ENCODE measurements at places on chromosomes 4 and X.

GRCh38 chr4:63459329-63459728, 949.9 kb downstream of the TECRL start:
- no peak for DNase-seq

GRCh38 chr4:174279433-174280155, 3.9 kb downstream of the FBXO8 start:
- DNase-seq, result no peak

DNA sequence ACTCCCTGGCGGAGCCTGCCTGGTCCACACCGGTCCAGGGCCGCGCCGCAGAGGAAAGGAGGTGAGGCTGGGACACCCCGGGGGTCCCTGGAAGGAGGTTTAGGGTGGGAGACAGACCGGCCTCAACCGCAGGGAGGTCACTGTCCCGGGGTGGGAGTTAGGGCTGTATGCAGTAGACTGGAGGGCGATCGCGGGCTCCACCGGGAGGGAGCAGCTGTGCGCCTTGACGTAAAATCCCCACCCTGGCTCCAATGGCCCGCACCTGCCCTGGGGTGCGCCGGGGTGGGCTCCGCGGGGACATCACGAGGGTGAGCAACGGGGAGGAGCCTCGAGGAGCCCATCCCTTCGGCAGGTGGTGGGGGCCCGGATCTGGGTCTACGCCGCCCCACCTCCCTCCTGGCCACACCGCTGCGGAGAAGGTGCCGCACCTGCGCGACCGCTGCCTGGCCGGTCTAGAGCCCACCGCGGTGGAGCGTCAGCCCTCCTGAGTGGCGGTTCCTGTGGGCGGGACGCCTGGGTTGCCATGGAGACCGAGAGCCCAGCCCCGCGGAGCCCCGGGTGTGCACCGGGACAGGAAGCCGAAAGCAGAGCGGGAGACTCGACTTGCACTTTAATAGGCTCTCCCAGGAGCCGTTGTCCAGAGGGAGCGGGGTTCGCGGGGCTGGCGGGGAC, 105.1 kb downstream of the ADRA2C start:
- DNase-seq, result no peak

GRCh38 chrX:124796989-124797388, 450.6 kb downstream of the SH2D1A start:
- DNase-seq, result no peak

GRCh38 chr4:113026556-113026955, 22.9 kb upstream of the ANK2 start:
- DNase-seq, result no peak

GRCh38 chr4:184514121-184514988, 40.0 kb upstream of the IRF2 start:
- no peak for DNase-seq

DNA sequence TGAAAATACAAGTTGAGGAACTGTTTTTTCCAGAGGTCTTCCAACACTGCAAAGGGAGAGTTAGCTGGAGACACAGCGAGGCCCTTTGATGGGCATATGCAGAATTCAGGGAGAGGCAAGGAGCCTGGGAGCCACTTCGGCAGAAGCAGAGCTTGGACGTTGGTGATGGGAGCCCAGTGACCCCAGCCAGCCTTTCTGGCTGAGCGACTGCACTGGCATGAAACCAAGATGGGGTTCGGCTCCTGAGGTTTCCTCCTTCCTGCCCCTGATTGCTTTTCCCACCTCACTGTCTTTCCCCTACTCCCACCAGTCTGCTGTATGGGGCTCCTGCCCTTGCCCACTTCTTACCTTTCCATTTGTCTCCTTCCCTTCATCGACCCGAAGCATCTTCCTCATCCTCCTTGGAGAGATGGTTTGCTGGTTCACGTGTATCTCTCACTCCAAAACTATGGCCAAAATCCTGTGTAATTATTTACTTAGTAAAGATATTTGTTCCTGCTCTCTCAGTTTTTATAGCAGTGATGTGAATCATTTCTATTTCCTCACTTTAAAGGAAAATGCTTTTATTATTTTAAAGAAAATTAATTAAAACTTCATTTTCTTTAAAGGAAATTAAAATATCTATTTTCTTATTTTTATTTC, 100.5 kb downstream of the NFKB1 start:
- DNase-seq, result no peak

DNA sequence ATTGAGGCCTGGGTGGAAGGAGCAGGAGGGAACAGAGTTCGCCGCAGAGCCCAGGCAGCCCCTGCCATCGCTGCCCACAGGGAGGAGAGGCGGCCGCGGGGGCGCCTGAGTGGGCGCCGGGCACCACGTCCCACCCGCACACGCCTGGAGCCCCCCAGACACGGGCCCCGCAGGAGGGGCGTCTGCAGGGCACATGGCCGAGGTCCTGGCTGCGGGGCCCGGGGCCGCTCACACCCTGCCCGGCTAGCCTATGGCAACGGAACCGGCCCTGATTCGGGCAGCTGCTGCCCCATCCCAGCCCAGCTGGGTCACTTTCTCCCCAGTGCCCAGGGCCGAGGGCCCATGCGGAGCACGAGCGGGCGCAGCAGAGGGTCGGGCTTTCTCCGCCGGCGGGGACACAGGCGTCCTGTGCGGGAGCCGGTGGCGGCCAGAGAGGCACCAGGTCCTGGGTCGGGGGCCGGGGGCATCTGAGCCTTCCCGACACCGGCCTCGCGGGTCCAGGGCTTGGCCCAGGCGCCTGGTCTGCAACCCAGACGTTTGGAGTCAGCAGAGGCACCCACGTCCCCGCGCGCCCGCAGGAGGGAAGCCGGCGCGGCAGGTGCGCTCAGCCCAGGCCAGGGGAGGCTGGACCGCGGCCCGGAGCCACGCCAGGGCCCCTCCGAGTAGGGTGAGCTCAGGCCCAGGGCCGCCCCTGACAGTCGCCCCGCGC, 91.2 kb downstream of the FAM53A start:
- no peak for DNase-seq

- DNase-seq, result no peak
Measured at GRCh38 chrX:17564689-17565409, 172.4 kb upstream of the SCML1 start.

DNA sequence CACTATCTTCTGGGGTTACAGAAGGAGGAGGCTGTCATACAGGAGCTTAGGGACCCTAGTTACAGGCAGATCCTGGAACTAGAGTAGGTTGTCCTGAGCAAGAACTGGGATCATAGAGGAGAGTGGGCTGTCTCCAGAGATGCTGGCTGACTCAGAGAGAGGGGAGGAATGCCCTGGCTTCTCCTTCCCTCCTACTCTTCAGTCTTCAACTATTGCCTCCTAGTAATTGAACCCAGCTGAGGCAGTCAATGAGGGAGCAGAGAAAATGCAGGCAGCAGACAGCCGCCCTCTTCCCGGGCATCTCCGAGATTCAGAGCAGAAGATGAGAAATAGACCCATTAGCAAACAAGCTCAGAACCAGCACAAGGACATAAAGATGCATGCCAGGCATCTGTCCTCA, 118.3 kb upstream of the PDE5A start:
- no peak for DNase-seq

GRCh38 chr4:118398226-118399090, 45.7 kb upstream of the PRSS12 start:
- DNase-seq, result no peak

- no peak for DNase-seq
Measured at GRCh38 chr4:8523175-8523574, 57.0 kb upstream of the GPR78 start.

DNA sequence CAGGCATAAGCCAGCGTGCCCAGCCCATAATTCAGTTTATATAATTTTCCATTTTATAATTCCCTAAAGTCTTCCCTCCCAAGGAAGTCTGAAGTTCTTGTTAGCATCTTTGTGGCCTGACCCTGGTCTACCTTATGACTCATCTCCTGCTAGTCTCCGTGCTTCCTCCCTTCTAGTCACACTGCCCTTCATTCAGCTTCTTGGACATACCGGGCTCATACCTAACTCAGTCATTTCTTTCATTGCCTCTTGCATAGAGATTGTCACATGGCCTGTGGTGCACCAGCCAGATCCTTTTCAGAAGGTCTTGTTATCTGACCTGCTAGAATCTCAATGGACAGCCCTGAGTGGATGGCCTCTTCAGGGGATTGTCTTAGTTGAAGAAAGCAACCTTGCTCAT, 22.8 kb upstream of the MAML3 start:
- DNase-seq, result no peak

DNA sequence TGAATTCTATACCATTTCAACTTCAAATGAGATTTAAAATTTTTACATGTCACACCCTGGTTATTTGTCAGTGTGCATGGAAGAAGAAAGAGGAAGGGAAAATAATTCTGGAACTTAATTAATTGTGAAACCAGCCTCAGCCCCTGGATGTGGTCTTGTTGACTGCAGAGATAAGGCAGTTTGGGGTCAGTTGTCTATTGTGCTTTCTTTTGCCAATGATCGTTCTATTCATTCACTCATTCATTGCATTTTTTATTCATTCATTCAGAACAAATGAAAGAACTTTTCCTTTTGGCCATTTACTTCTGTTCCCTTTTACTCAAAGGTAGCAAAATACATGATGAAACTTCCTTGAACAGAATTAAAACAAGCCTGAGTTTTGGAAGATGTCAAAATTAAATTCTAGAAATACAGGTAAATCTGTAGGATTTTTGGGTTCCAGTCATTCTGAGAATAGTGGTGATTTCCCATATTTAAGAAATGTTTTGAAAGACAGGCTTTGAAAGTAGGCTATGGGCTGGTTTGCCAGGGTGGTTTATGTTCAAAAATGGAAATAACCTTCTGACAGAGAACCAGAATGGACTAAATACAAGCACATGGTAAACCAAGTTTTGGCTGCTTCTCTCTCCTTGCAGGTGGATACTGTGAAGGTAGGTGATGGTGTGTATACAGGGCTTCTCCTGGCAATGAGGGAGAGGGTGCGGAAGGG, 35.7 kb downstream of the PARM1 start:
- DNase-seq, result no peak

- DNase-seq, result no peak
Measured at GRCh38 chr4:99815597-99816011, 1.0 kb upstream of the DAPP1 start.

- DNase-seq, result no peak
Measured at GRCh38 chr4:103400405-103400804, 202.3 kb upstream of the CENPE start.

DNA sequence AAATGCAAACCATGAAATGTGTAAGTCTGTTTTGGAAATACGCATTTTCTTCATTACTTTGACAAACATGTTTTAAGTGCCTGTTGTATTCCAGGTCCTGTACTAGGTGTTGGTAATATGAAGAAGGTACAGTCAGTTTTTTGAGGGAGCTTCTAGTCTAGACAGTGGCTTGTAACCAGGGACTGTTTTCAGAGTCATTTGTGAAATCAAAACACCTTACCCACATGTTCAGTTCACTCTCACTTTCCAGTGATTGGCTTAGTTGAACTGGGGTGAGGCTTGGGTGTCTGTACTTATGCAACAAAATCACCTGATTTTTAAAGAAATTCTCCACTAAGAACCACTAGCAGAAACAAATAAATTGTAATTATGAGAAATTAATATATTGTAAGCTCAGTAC, 16.4 kb downstream of the DCLK2 start:
- no peak for DNase-seq

DNA sequence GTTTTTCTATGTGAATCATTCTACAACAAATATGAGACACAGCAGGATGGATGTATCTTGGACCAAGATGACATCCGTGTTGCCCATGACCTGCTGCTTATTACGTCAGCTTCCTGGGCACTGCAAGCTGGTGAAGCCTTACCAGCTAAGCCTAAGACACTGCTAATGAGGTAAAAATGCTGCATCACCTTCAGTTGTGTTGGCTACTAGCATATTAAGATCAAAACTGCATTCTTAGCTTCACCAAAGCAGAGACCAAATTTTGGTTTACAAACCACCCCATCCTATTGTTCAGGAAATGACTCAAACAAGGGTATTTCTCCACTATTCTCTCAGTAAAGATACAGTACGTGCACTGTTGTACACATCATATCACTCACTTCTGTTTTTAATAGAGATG, 50.3 kb downstream of the MAML3 start:
- DNase-seq, result no peak

DNA sequence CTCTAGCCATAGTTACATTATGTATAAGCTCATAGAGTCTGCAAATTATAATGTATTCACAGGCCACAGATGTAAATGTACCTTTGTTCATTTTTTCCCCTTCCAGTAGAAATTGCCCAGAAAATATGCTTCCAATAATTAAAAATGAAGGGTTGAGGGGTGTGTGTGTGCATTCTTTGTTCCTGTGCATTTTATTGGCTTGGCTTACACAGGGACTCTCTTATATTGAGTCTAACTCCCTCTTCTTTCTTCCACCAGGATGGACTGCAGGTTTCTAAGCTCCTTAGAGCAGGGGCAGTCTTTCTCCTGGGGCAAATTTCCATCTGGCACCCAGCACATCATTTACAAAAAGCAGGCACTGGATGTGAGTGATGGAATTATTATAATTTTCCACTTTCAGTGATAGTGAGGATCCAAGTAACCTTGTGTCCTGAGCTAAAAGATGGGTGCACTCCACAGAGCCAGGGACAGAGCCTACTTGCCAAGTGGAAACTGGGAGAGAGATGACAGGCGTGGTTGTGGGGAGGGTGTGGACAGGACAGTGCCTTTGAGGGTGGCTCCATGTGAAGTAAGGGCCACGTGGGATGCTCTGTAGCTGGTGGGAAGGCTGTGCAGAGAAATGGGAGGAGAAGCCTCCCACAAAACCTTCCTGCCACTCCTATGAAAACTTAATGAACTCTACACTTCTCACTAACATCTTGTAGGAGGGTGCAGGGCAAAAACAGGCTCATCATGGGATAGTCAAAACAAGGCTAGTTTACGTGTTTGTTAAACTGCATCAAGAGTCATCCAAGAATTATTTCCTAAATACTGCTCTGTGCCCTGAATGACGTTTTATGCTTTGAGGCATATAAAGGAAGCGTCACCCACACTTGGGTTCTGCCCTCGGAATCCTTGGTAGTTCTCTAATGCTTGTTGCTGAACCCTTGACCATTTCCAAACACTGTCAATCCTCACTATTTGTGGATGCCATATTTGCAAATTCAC, 16.0 kb downstream of the IGFBP7 start:
- DNase-seq, result no peak

DNA sequence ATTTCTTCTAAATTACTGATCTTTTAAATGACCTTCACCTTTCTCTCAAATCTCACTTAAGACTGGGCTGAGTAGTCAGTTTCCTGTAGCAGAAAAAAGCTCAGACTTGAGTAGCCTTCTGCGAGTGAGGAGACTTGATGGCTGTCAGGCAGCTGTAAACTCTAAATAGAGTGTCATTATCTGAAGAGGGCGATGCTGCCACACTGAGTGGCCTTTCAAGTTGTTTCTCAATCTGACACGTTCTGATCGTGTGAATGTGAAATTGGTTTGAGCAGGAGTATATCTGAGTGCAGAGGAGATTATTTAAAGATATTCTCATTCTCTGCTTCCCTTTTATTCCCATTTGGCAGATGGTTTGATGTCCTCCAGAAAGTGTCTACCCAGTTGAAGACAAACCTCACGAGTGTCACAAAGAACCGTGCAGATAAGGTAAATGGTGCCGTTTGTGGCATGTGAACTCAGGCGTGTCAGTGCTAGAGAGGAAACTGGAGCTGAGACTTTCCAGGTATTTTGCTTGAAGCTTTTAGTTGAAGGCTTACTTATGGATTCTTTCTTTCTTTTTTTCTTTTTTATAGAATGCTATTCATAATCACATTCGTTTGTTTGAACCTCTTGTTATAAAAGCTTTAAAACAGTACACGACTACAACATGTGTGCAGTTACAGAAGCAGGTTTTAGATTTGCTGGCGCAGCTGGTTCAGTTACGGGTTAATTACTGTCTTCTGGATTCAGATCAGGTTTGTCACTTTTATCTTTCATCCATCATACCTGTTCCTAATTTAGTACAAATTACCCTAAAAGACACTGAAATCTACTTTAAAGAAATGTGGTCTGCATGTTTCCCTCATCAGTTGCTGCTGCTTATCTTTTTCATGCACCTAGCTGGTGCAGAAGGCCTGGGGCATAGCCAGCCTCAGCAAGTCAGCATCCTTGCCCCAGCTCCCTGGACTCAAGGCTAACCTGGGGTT, 74.3 kb upstream of the MSANTD1 start:
- DNase-seq, result no peak

Data from stimulated activated CD8-positive, alpha-beta memory T cell treated with anti-CD3 and anti-CD28 coated beads, Interleukin-4, amount 100 ng/mL, for 4 hours (primary cell).